ENCODE measurements at places on chromosomes 5 and 9.

DNA sequence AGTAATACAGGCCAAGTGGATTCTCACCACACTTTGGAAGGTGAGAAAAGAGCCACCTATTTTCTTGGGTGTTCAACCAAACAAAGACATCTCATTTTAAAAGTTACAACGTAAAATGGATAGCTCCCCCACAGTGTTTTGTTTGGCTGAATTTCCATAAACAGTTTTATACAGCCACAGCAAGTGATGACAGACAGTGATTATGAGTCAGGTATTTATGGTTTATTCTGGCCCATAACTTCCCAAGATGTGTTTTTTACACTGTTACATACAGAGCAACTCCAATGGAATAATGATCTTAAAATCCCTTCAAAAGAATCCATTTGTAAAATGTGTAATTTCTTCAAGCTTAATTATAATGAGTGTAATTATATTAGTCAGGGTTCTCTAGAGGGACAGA is 421.3 kb downstream of the TLE1 start:
- DNase-seq: no peak

DNA sequence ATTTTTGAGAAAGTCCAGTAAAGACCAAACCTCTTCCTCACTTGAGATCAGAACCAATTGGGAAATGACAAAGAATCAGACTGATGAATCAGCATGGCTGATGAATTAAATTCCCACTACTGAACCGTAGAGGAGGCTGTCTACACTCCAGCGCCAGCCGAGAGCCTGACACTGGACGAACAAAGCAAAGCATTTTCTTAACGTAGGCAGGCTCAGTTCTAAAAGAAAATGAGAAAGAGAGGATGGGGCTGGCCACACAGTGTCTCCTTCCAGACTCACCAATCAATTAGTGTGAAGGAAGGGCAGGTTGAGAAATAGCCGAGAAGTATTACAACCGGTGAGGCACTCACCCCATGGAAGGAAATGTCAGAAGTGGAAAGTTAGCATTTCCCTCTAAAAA is 49.4 kb downstream of the ITGA1 start:
- no peak for DNase-seq

DNA sequence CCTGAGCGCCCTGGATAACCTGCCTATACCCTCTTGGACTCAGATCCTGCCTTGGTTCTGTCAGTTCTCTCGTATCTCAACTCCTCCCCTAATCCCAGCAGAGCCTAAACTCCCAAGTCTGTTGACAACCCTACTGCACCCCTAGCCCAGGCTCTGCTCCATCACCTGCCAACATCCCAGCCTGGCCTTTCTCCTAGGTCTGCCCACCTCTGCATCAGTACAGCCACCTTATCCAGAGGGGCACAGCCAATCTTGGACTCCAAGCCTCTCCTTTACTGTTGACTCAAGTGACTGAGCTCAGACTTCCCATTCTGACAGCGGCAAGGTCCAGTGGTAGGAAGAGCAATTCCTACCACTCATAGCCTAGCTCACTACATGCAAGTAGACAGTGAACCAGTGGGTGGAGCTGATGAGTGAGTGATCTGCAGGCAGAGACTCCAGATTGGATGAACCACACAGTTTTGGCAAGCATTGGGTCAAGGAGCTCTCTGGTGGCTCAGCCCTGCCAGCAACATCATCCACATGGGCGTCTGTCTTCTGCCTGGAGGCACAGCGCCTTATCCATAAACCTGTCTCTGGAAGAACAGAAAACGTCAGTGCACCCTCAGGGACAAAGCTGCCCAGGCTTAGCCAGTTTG is 26.5 kb downstream of the TRMO start:
- no peak for DNase-seq

DNA sequence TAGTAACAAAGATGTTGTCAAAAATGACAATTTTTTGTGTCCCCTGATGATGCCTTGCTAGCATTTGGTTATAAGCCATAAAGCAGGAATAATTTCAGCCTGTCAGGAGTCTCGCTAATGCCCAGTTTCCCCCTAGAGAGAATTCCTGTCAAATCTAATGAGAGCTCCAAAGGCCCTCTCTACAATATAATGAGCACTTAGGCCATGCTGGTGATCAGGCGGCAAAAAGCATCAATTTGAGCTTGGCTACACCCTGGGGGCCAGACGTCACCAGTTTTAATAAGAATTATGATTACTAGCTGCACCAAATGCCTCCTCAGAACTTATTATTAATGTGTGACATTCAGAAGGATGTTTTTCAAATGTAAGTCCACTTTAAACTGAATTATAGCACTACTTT is 6.1 kb downstream of the TLE1 start:
- DNase-seq: no peak

GRCh38 chr5:152335461-152335860 is 69.6 kb downstream of the NMUR2 start:
- no peak for DNase-seq

- no peak for DNase-seq
Measured at GRCh38 chr5:138711087-138711486, 42.1 kb upstream of the CTNNA1 start.

- DNase-seq: no peak
Measured at GRCh38 chr9:16884373-16884772, 13.9 kb upstream of the BNC2 start.

DNA sequence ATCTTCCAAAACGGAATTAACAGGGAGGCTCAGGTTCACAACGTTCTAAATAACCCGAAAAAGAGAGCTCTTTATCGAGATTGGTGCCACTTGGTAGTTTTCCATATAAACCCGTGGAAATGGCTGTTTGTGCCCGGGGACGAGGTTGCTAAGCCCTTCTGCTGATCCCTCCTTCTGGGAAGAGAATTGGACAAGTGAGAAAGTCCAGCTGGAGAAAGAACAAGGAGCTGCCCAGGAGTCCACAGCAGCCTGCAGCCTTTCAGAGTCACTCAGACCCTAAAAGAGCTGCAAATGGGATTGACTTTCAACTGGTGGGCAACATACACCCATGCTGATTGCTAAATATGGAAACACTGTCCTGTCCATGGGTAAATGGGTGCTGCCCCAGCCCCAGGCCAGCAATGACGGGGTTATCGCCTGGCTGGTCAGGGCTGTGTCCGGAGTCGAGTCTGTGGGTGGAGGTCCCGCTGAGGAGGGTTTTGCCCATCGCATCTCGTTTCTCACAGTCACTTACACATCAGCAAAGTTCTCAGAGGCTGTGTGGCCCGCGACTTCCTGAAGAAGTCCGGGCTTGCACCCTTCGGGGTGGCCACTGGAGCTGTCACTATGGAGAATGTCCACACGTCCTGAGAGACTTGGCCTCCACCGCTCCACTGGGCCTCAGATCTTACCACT is 40.7 kb upstream of the HSD17B3 start:
- no peak for DNase-seq

GRCh38 chr5:10306114-10306513 is 1.6 kb downstream of the CMBL start:
- no peak for DNase-seq

DNA sequence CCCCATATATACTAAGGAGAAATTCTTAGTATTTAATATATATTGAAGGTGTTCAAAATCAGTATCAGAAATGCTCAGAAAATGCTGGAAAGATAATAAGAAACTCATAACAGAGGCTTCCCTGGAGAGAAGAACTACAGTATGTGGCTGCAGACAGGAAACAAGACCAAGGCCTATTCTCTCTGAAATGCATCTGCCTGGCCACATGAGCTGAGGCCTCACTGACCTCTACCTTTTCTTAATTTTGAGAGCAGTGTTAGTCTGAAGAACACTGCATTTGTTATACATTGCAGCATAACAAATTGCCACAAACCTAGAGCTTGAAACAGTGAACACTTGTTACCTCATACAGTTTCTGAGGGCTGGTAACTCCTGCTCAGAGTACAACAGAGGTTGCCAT is 133.4 kb upstream of the SPEF2 start:
- no peak for DNase-seq

DNA sequence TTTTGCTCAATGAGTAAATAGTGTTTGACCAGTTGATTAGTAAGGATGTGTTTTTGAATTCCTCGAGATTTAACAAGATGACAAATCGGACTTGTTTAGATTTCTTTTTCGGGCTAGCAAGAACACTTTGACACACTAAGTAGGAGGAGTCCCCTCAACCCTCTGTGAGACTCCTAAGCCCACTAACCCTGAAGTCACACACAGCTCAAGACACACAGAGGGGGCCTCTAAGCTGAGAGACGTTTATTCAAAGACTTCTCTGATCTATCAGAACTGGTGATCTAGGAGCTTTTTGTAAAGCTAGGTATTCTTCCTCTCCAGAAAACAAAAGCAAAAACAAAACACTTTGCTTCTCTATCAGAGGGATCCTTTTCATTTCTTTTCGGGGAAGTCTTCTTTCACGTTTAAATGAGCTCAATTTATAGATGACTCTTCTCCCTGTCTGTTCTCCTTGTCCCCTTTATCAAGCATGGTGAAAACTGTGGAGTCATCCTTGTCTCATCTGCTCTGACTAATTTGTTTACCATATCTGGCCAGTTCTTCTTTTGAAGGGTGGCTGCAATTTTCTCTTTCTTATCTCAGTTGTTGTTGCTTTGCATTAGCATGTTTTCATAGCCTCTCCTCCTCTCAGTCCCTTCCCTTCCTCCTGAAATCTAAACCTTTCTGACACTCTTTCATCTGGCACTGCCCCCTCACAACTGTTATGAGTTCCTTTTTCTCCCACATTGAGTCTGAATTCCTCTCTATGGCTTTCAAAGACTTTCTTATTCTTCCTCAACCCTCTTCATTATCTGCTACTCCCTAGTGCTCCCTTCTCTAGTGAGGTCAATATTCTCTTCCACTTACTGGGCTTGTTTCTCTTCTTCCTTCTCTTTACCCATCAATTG is 68.5 kb upstream of the RAI14 start:
- no peak for DNase-seq

DNA sequence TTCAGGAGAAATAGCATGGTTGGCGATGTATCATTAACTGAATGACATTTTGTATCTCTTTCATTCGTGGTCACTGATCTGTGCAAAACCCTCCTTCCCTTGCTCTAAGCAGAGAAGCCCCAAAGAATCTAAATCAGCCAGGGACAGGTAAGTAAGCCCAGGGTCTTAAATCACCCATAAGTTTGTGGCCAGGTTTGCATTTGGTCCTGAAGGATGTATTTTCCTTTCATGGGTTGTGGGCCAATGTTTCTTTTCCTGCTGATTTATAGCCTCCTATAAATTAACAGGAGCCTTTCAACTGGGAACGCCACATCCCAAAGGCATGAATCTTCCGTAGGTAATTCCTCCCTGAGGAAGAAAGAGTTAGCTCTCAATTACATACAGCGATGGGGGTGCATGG is 217.5 kb upstream of the TNC start:
- DNase-seq: no peak

DNA sequence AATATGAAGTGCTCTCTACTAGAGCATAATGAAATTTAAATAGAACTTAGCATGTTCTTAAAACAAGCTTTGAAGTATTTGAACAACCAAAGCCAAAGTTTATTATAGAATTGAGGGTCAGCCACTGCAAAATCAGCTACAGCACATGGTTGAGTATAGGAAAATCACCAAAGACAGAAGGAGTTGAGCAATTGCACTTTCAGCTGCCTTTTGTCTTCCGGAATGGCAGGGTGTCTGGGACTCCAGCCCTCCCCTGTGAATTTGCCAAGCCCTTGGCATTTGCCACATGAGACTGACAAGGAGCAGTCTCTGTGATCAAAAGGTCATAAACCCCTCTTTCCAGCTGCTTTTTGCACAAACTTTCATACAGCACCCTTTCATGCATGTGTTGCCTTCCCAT is 8.5 kb upstream of the LURAP1L start:
- DNase-seq: no peak

DNA sequence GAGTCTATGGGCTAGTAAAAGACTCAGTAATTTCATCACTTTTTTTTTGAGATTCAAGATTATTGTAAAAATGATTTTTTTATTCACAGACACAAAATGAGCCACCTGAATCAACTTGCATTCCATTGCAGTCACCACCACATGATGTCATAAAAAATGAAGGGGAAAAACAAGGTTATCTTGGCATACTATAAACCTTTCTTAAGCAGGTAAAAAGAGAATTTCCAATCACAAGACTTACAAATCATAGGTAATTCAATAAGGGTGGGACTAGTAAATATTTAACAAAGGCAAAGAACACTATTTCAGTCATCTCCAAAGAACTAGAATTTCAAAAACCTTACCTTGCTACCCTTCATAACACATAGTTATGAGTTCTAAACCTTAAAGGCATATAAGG is 30.7 kb downstream of the TRPM6 start:
- DNase-seq: no peak

GRCh38 chr5:173493846-173494245 is 122.6 kb downstream of the BOD1 start:
- no peak for DNase-seq

- DNase-seq: no peak
Measured at GRCh38 chr5:66238435-66238834, 94.3 kb downstream of the SREK1 start.

GRCh38 chr9:129611307-129611800 is 9.5 kb downstream of the C9orf50 start:
- DNase-seq: no peak

DNA sequence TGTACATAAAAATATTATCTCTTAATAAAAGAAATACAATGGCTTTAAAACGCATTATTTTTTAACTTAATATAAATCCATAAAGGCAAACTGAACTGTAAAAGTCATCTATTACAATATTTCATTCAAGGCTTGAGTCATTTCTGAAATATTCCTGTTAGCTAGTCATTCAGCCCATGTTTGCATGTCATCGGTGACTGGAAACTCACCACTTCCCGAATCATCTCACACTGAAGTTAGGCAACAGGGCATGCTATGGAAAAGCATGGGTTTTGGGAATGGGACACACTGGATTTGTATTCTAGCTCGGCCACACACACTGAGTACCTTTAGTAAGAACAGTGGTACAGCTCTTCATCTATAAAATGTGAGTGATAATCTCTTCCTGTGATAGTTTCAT is 691.1 kb upstream of the C9orf72 start:
- no peak for DNase-seq

- DNase-seq: no peak
Measured at GRCh38 chr5:83034036-83034435, 43.2 kb downstream of the TMEM167A start.

GRCh38 chr5:120610145-120610544 is 146.0 kb downstream of the PRR16 start:
- DNase-seq: no peak

DNA sequence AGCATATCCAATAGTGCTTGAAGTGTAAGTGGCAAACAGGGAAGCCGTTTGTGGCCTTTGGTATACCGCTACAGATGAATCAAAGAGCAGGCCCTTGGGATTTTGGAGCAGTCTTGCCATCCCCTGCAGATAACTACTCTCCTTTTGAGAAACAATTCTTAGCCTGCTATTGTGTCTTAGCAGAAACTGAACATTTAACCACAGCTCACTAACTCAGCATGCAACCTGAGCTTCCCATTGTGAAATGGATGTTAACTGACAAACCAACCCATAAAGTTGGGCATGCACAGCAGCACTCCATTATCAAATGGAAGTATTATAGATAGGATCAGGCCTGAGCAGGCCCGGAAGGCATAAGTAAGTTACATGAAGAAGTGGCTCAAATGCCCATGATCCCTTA is 315.3 kb upstream of the PTGER4 start:
- DNase-seq: no peak

GRCh38 chr5:78899922-78900362 is 85.2 kb downstream of the ARSB start:
- DNase-seq: no peak
